ENCODE measurements at places on chromosomes 7 and 10. TPM values are rescaled to one million over a fixed set of nuclear protein-coding genes. Genes with fewer than 3 reads are reported as not detected.

TMEM236 gene
- not detected for total RNA-seq

MCM7 gene
- 361 TPM for total RNA-seq

CLEC2L gene
- 23.0 TPM for total RNA-seq

PILRA gene
- 1.6 TPM for total RNA-seq

NKX2-3 gene
- total RNA-seq = not detected

ECHS1 gene
- total RNA-seq = 105 TPM

HOXA9 gene
- 71.2 TPM for total RNA-seq

GIMAP1 gene
- total RNA-seq = not detected

AASS gene
- 0.18 TPM for total RNA-seq

GOLGA7B gene
- 0.12 TPM for total RNA-seq

GIMAP2 gene
- total RNA-seq = not detected

MALRD1 gene
- not detected for total RNA-seq

LBX1 gene
- total RNA-seq = 17.5 TPM

OR2A5 gene
- total RNA-seq = not detected

PAX2 gene
- total RNA-seq = 2.2 TPM

MYO1G gene
- total RNA-seq = 0.98 TPM

METTL27 gene
- not detected for total RNA-seq

DKK1 gene
- 932 TPM for total RNA-seq

TAS2R3 gene
- not detected for total RNA-seq

BHLHA15 gene
- total RNA-seq = not detected

CCAR1 gene
- total RNA-seq = 26.6 TPM

FKBP9 gene
- total RNA-seq = 89.2 TPM

MORN4 gene
- total RNA-seq = 18.8 TPM

CPN1 gene
- not detected for total RNA-seq

ADRA2A gene
- not detected for total RNA-seq

ASZ1 gene
- total RNA-seq = not detected

ACBD7 gene
- total RNA-seq = 13.1 TPM

NEUROG3 gene
- not detected for total RNA-seq

ZNF487 gene
- 6.7 TPM for total RNA-seq

STEAP1B gene
- 41.8 TPM for total RNA-seq

DUSP5 gene
- total RNA-seq = 1.6 TPM

SORCS1 gene
- total RNA-seq = not detected

FGFR2 gene
- total RNA-seq = 279 TPM

NKX6-2 gene
- not detected for total RNA-seq
